ENCODE measurements at places on chromosomes 11 and 22. TPM values are rescaled to one million over a fixed set of nuclear protein-coding genes. Genes with fewer than 3 reads are reported as not detected.

GRCh38 chr22:43483669-43484068 lies 71.9 kb downstream of the MPPED1 start:
- no peak for DNase-seq

Gene AIFM3
- 12.0 TPM for polyA plus RNA-seq

Gene IGF2
- 379 TPM for polyA plus RNA-seq

GRCh38 chr11:47607380-47607779 lies 13.2 kb upstream of the C1QTNF4 start:
- DNase-seq, result no peak

DNA sequence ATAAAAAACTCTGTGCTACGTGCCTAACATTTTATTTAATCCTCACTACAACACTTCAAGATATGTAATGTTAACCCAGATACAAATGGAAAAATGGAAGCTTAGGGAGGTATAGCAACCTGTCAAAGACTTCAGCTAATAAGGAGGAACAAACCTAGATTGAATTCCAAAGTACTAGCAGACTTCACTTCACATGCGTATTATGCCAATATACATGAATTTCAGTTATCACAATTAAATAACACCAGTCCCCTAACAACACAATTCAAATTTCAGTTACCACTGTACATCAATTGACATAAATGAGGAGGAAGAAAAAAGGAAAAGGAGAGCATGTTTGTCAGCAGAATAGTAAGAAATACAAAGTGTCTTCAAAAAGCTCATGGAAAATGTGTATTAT lies 60.4 kb downstream of the TTC28 start:
- DNase-seq, result no peak
